ENCODE measurements at places on chromosomes 4 and X. TPM values are rescaled to one million over a fixed set of nuclear protein-coding genes. Genes with fewer than 3 reads are reported as not detected.

- no peak for DNase-seq
These were observed 103.5 kb downstream of the TECRL start for GRCh38 chr4:64305565-64306254.

The DGAT2L6 gene
- total RNA-seq: not detected

The CSN1S1 gene
- total RNA-seq: not detected

- DNase-seq: no peak
These were observed 4.4 kb upstream of the METTL14 start for GRCh38 chr4:118680808-118681207.

GRCh38 chr4:3749081-3749480 lies 17.1 kb upstream of the ADRA2C start:
- no peak for DNase-seq

GRCh38 chr4:7852568-7853185 lies 87.0 kb downstream of the AFAP1 start:
- no peak for DNase-seq

DNA sequence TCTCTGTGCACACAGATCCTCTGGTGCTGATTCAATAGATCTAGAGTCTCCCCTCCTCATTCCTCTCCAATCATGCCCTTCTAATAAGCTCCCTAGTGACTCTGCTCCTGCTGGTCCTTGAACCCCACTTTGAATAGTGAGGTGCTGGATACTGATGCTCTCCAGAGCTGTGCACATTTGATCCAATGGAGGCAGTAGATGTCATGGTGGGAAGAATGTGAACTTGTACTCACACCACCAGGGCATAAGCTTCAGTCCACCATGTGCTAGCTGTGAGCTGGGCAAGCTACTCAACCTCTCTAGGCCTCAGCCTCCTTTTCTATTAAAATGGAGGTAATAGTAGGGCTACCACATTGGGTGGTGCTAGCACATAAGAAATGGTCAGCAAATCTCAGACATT lies 241.1 kb downstream of the SPATA18 start:
- no peak for DNase-seq

GRCh38 chr4:153084980-153085630 lies 119.1 kb upstream of the TRIM2 start:
- DNase-seq: peak; percentile 86
